ENCODE measurements at places on chromosomes 2 and 18.
A peak's percentile ranks its signal among the peaks of the same experiment; 100 is the strongest.

DNA sequence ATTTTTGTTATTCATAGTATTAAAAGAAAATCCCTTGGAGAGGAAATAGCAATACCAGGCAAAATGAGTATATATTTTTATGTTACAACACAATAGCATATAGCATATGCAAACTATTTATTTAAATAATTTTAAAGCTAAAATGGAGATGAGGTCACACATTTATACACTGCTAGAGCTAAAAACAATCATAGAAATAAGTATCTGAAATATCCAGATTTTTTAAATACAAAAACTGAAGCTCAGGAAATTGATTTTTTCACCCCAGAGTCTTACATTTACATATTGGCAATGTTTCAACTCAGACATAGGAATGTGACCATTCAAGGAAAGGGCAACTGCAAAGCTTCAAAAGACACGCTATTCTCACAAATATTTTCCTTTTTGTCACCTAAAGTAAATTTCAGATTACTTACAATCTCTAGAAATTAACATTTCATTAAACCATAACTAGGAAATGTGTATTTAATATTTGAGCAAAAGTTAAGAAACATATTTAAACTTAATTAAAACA, 8.9 kb downstream of the TFPI start:
- no peak for DNase-seq

GRCh38 chr2:102664471-102664909, 45.1 kb downstream of the SLC9A2 start:
- no peak for DNase-seq

GRCh38 chr18:13477147-13477683, 249.1 kb downstream of the FAM210A start:
- DNase-seq, result no peak

DNA sequence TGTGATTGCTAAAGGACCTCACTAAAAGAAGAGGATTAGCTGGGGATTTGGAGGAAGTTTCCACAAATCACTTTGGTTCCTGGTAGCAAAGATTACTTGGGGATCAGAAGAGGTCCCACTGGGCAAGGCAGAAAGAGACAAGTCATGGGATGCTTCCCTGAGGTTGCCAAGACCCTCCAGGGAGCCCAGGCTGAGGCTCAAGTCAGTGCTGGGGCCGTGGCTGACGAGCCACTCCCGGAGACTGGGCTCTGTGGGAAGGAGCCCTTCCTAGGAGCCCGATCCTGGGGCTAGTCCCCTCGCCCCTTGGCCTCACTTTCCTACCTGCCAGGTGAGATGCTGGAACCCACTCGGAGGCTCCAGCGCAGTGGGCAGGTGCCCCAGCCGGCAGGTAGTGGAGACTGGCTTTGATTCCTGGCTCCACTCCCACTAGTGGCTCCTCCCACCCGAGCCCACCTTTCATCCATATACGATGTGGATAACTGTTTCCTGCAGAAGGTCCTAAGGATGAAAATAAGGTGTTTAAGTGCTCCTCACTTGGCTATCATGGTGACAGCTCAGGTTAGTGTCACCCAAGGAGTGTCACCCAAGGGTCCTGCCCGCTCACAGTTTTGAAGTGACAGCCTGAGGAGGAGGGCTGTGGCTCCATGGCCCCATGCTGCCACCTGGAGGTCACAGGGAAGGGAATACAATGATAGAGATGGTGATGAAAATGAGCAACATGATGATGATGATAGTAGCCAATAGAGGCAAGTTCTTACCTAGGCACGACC, 100.5 kb downstream of the CAPN13 start:
- peak; percentile 83 for DNase-seq

Data from endodermal cell (in vitro differentiated cells).